ENCODE measurements at places on chromosomes 12 and 14.

- DNase-seq = no peak
Observed at GRCh38 chr14:76643887-76644286, 117.4 kb upstream of the VASH1 start.

DNA sequence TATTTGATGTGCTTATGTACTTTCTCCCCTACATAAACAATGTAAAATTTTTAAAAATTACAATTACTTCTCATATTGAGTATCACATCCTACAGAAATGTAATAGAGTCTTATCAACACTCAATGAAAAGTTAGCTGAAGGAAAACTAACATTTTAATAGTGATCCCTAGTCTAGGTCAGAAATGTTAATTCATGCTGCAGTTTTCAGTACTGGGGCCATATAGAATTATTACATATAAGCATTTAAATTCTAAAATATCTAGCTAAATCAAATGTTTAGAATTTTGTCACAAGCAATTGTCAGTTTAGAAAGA is 37.8 kb downstream of the SLC6A15 start:
- no peak for DNase-seq

DNA sequence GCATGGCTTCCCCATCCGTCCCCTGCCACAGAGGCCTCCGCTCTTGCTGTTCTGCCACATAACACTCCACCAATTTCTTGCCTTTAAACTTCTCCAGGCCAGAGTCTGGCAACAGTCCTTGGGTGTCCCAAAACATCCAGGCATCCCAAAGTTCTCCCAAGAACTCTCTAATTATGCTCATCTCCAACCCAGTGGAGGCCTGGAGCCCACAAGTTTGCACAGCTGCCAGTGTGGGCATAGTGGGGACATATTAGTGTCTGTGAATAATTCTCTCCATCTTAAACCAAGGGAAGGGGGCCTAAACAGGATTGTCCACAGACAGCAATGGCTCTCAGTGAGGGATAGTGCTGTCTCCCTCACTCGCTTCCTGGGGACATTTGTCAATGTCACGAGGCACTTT is 124.8 kb downstream of the NUAK1 start:
- DNase-seq = no peak

DNA sequence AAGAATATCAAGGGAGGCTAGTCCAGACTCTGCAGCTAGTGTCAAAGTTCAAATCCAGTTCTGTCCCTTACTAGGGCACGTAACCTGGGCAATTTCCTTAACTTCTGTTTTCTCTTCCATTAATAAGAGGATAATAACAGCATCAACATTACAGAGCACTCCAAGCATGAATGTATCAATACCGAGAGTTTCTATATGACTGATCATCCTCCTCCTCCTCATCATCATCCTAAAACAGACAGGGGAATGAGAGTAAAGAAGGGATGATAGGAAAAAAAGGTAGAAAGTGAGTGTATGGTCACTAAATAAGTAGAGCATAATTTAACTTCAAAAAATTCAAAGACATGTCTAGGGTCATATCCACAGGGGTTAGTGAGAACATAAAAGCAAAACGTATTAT is 171.4 kb downstream of the NDUFA12 start:
- no peak for DNase-seq

DNA sequence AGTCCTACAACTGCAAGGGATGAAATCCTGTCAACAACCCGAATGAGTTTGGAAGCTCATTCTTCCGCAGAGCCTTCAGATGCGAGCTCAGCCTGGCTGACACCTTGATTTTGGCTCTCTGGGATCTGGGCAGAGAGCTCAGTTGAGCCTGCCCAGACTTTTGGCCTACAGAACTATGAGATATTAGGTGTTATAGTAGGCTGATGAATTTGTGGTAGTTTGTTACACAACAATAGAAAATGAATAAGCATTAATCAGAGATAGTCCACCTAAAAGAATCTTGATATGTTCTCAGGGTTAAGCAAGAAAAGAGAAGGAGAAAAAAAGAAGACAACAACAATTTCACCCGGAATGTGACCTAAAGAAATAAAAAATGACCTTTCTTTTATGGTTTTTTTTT is 30.4 kb upstream of the GZMB start:
- DNase-seq = no peak

GRCh38 chr12:6854036-6854435 is 2.1 kb downstream of the USP5 start:
- DNase-seq = no peak

DNA sequence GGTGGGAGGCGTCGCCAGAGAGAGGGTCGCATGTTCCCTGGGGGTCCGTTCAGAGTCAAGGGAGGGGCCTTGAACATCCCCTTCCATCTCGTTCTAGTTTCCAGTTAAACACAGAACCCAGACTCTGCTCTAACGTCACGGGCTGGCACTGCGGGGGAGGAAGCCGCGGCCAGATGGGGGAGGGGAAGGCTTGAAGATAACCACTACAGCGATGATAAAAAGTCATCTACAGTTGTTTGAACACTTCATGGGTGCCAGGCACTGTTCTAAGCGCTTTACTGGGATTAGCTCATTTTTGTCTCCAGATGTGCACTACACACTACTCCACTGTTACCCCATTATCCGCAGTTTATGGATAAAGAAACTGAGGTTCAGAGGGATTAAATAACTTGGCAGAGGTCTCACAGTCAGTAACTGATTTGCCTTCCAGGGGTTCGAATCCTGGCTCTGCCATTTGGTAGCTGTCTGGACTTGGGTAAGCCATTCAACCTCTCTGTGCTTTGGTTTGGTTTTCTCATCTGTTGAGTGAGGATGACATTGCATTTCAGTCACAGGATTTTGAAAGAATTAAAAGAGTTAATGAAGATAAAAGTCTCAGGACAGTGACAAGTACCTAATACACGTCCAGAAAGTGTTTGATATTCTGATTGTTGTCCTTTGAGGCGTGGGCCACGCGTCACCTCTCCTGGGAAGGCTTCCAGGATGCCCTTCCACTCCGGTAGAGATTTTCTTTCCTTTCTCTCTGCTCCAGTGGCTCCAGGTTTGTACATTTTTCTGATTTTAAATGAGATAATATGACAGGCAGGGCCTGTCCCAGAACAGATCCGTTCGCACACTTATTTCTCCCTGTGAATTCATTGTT is 798 bp upstream of the RASAL1 start:
- DNase-seq = no peak

- no peak for DNase-seq
Observed at GRCh38 chr12:77161944-77162343, 96.6 kb upstream of the E2F7 start.

GRCh38 chr12:102043928-102044327 is 17.9 kb downstream of the WASHC3 start:
- DNase-seq = no peak

- DNase-seq = no peak
Observed at GRCh38 chr12:90174198-90174510, 465.5 kb upstream of the ATP2B1 start.

- DNase-seq = no peak
Observed at GRCh38 chr14:94559638-94560290, 1.5 kb upstream of the SERPINA4 start.
